ENCODE measurements at places on chromosomes 4 and X. TPM values are rescaled to one million over a fixed set of nuclear protein-coding genes. Genes with fewer than 3 reads are reported as not detected.
A peak's percentile ranks its signal among the peaks of the same experiment; 100 is the strongest.

GRCh38 chr4:146255463-146255862 lies 41.1 kb downstream of the REELD1 start:
- DNase-seq = no peak

- DNase-seq = no peak
Measured at GRCh38 chrX:44244008-44244407, 99.5 kb downstream of the EFHC2 start.

GRCh38 chr4:12447451-12447850 lies 1018.8 kb upstream of the HS3ST1 start:
- no peak for DNase-seq

- DNase-seq = no peak
Measured at GRCh38 chr4:185424905-185425646, 688 bp downstream of the UFSP2 start.

GRCh38 chrX:154542723-154543424 lies 3.8 kb downstream of the G6PD start:
- DNase-seq = peak; percentile 66

DNA sequence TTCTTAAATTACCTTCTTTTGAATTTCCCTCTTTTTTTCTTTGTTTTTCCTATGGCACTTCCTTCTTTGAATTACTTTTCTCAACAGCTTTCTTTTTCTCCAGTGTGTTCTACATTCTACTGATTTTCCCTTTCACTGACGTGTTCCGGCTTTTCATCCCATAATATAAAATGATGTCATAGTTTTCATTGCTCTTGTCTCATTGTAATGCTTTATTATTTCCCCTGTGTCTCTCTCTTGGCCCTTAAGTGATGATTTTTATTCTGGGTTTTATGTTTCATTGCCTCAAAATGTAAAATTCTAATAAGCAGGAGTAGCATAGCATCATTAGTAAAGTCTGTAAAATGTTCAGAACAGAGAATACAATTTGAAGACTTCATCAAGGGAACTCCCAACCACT lies 299.3 kb downstream of the KCTD8 start:
- DNase-seq = no peak

ARAF gene
- 84.7 TPM for total RNA-seq

SSX3 gene
- not detected for total RNA-seq

LUZP4 gene
- not detected for total RNA-seq

CENPVL2 gene
- not detected for total RNA-seq

KLHL4 gene
- not detected for total RNA-seq

MAGEC3 gene
- total RNA-seq = not detected
